Activated CD4-positive, alpha-beta T cell treated with anti-CD3 and anti-CD28 coated beads, Interleukin-2, amount 10 ng/mL, durations not matched to agents 7 days and 5 days (primary cell): ENCODE measurements at places on chromosomes 7 and 10.

DNA sequence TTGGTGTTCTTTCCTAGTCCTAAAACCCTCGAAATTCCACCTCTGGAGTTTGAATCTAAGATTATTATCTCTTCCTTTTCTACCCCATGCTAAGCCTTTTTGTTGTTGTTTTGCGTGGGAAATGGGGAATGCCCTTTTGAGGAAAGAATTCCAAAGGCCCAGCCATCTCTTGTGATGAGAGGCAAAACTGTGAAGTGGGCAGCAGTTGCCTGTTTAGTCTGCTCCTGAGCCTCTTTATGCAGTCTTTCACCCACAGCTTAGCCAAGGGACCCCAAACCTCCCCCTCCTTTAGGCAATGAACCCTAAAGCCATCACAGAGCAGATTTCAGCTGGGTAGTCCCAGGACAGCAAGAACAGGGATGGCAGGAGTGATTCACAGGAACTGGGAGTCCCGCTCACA is 95.5 kb downstream of the DNMBP start:
- H3K27me3 ChIP-seq = no peaks in the 10 kb centered on the region
- no peak overlapping the region for H3K4me3 ChIP-seq
- H3K4me1 ChIP-seq = peaks cover 2% of the 10 kb centered on the region
- no peak for DNase-seq
- H3K27ac ChIP-seq = no peak overlapping the region

- H3K4me1 ChIP-seq = peaks cover 11% of the 10 kb centered on the region
- H3K27me3 ChIP-seq = no peaks in the 10 kb centered on the region
- no peak overlapping the region for H3K4me3 ChIP-seq
- DNase-seq = no peak
These were observed 251.1 kb upstream of the LRRN3 start for GRCh38 chr7:110839866-110840265.

GRCh38 chr7:129295015-129295423 is 70.2 kb downstream of the AHCYL2 start:
- H3K36me3 ChIP-seq = no peaks in the 10 kb centered on the region
- DNase-seq = no peak
- H3K27ac ChIP-seq = no peak overlapping the region
- no peaks in the 10 kb centered on the region for H3K4me1 ChIP-seq
- no peaks in the 10 kb centered on the region for H3K27me3 ChIP-seq
- no peak overlapping the region for H3K4me3 ChIP-seq

DNA sequence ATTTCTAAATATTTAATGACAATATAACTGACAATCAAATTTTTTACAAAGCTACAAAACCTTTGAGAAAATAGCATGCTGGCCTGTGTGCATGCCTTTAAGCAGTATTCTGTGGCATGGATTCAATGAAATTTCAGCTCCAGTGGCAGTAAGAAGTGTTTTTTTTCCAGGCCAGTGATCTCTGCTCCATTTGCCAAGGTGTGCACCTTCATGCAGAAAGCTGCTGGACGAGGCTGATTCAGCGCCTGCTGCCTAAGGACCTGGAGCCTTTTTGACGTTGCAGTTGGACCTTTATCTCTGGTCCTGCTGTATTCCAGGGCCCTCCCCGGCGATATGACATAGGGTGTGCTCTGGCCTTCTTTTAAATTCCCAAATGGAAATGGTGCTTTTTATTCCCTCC is 26.6 kb downstream of the VWC2 start:
- H3K27me3 ChIP-seq = no peaks in the 10 kb centered on the region
- DNase-seq = no peak
- no peaks in the 10 kb centered on the region for H3K36me3 ChIP-seq
- H3K4me3 ChIP-seq = no peak overlapping the region
- no peak overlapping the region for H3K27ac ChIP-seq
- no peaks in the 10 kb centered on the region for H3K4me1 ChIP-seq

- H3K36me3 ChIP-seq = peaks cover 7% of the 10 kb centered on the region
- H3K4me3 ChIP-seq = no peak overlapping the region
- peaks cover 85% of the 10 kb centered on the region for H3K27me3 ChIP-seq
- DNase-seq = no peak
These were observed 2.1 kb downstream of the TBX20 start for GRCh38 chr7:35251606-35252310.

GRCh38 chr7:28349637-28350036 is 62.7 kb upstream of the CREB5 start:
- H3K27ac ChIP-seq = no peak overlapping the region
- no peaks in the 10 kb centered on the region for H3K4me1 ChIP-seq
- DNase-seq = no peak
- peaks cover 11% of the 10 kb centered on the region for H3K27me3 ChIP-seq
- H3K36me3 ChIP-seq = no peaks in the 10 kb centered on the region
- no peak overlapping the region for H3K4me3 ChIP-seq

DNA sequence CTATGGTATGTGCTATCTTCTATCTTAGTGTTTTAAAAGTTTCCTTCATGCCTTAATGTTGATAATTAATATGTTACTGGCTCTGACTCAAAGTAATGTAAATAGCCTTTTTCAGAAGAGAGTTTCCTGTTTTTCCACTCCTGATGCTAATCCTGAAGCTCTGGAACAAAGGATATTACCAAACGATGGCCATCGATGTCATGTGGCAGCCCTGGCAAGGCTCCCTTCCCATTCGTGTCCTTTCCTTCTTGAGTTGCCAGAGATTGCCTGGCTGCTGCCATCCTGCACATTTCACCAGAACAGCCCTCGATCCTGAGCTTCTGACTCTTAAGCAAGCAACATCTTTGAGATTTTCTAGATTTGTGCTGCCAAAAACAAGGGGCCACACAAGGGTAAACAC is 46.0 kb downstream of the RNF133 start:
- no peaks in the 10 kb centered on the region for H3K36me3 ChIP-seq
- no peak for DNase-seq
- H3K27ac ChIP-seq = no peak overlapping the region
- H3K4me1 ChIP-seq = no peaks in the 10 kb centered on the region

GRCh38 chr10:84237199-84238051 is 3.9 kb downstream of the LRIT1 start:
- H3K36me3 ChIP-seq = no peaks in the 10 kb centered on the region
- H3K27ac ChIP-seq = no peak overlapping the region
- H3K4me1 ChIP-seq = no peaks in the 10 kb centered on the region
- peaks cover 5% of the 10 kb centered on the region for H3K27me3 ChIP-seq

- H3K27me3 ChIP-seq = no peaks in the 10 kb centered on the region
- H3K4me3 ChIP-seq = no peak overlapping the region
- H3K4me1 ChIP-seq = peaks cover 23% of the 10 kb centered on the region
- H3K36me3 ChIP-seq = peaks cover 46% of the 10 kb centered on the region
- DNase-seq = no peak
These were observed 99.5 kb downstream of the SFMBT2 start for GRCh38 chr10:7311218-7311849.
